ENCODE measurements at places on chromosomes 5 and 9. TPM values are rescaled to one million over a fixed set of nuclear protein-coding genes. Genes with fewer than 3 reads are reported as not detected.
A peak's percentile ranks its signal among the peaks of the same experiment; 100 is the strongest.

RETREG1 gene
- total RNA-seq, result 8.4 TPM

SHB gene
- total RNA-seq, result 1.7 TPM

LHX6 gene
- not detected for total RNA-seq

TERT gene
- total RNA-seq, result 4.6 TPM

CARD9 gene
- total RNA-seq, result 6.1 TPM

DNA sequence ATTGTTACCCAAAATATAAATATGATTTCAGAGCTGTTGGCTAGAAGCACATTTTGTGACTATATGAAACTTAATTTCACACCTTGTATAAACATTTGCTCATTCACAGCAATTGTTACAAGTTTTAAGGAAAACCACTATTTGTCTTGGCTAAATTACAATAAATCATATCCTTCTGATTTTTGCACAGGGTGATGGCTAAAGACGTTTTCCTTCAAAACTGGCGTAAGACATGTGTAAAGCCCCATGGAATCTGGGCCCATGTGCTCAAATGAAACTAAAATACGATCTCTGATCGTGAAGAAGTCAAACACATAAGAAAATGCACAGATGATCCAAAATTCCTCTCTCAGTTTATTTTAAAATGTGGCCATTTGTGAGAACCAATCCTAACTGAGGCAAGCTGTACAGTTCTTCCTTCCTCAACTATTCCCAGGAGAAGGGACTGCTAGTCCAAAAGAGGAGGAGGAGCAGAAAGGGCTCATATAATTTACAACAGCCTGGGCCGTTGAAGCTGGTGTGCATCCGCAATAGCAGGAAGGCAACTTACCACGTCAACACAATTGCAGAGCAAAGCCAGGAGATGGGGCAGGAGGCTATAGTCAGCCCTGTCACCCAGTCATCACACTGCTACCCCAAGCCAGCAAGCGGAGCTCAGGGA is 98.4 kb downstream of the MED27 start:
- H3K36me3 ChIP-seq, result no peaks in the 10 kb centered on the region
- ATAC-seq, result no peak
- H3K27ac ChIP-seq, result no peak overlapping the region
- H3K27me3 ChIP-seq, result no peaks in the 10 kb centered on the region
- peaks cover 4% of the 10 kb centered on the region for H3K4me1 ChIP-seq
- no peak overlapping the region for H3K4me3 ChIP-seq

- H3K36me3 ChIP-seq, result peaks cover 83% of the 10 kb centered on the region
- H3K27ac ChIP-seq, result no peak overlapping the region
- no peak for ATAC-seq
- peaks cover 12% of the 10 kb centered on the region for H3K4me1 ChIP-seq
These were observed 65.5 kb upstream of the GLRX start for GRCh38 chr5:95887977-95888376.

- H3K27me3 ChIP-seq, result peaks cover 5% of the 10 kb centered on the region
- H3K27ac ChIP-seq, result no peak overlapping the region
- no peaks in the 10 kb centered on the region for H3K36me3 ChIP-seq
- H3K4me3 ChIP-seq, result no peak overlapping the region
- no peak for ATAC-seq
These were observed 23.0 kb downstream of the TMOD1 start for GRCh38 chr9:97524424-97524823.

GRCh38 chr5:77892061-77893010 is 116.2 kb upstream of the TBCA start:
- peaks cover 3% of the 10 kb centered on the region for H3K27me3 ChIP-seq
- no peak for ATAC-seq
- H3K4me3 ChIP-seq, result no peak overlapping the region
- no peaks in the 10 kb centered on the region for H3K36me3 ChIP-seq
- H3K4me1 ChIP-seq, result no peaks in the 10 kb centered on the region
- H3K27ac ChIP-seq, result no peak overlapping the region

- H3K27me3 ChIP-seq, result no peaks in the 10 kb centered on the region
- H3K4me3 ChIP-seq, result peak overlapping the region; percentile 47
- peak overlapping the region; percentile 59 for H3K27ac ChIP-seq
- no peaks in the 10 kb centered on the region for H3K36me3 ChIP-seq
- peak; percentile 92 for ATAC-seq
These were observed 22.7 kb upstream of the UBLCP1 start for GRCh38 chr5:159240301-159240870.

DNA sequence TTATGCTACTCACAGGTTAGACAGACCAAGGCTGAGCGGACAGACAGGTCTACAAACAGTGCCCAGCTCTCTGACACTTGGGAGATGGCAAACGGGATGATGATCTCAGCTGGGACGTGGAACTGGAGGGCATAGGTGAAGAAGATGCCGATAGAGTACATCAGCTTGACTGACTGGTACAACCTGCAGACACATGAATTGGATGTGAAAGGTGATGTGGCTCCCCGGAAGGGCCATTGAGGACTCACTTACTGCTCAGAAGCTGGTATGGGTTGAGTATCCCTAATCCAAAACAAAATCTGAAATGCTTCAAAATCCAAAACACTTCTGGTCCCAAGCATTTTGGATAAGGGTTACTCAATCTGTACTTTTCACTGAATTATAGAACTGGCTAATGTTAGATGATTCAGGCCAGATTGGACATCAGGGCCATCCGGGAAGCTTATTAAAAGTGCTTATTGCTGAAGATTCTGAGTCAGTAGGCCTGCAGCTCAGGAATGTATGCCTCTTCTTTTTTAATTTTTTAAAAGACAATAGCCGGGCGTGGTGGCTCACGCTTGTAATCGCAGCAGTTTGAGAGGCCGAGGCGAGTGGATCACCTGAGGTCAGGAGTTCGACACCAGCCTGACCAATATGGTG is 22.4 kb downstream of the SLC36A3 start:
- H3K4me1 ChIP-seq, result peaks cover 6% of the 10 kb centered on the region
- no peak for ATAC-seq
- no peak overlapping the region for H3K4me3 ChIP-seq
- H3K27me3 ChIP-seq, result no peaks in the 10 kb centered on the region
- H3K27ac ChIP-seq, result no peak overlapping the region
- no peaks in the 10 kb centered on the region for H3K36me3 ChIP-seq

GRCh38 chr5:95808686-95809413 is 13.7 kb downstream of the GLRX start:
- H3K36me3 ChIP-seq, result peaks cover 13% of the 10 kb centered on the region
- H3K27ac ChIP-seq, result peak overlapping the region; percentile 93
- peaks cover 42% of the 10 kb centered on the region for H3K4me1 ChIP-seq
- H3K4me3 ChIP-seq, result peak overlapping the region; percentile 87
- H3K27me3 ChIP-seq, result no peaks in the 10 kb centered on the region

- no peak overlapping the region for H3K4me3 ChIP-seq
- ATAC-seq, result peak; percentile 90
- H3K4me1 ChIP-seq, result no peaks in the 10 kb centered on the region
- no peaks in the 10 kb centered on the region for H3K36me3 ChIP-seq
These were observed 105.6 kb upstream of the PCA3 start for GRCh38 chr9:76658510-76659231.

All from activated T-helper 17 cell treated with anti-CD3 and anti-CD28 coated beads, Interleukin-2, amount 50 U/mL, for 72 hours (primary cell).